ENCODE measurements at places on chromosomes 6 and 20.

- no peak for DNase-seq
Observed at GRCh38 chr20:24194143-24194542, 205.6 kb upstream of the GGTLC1 start.

DNA sequence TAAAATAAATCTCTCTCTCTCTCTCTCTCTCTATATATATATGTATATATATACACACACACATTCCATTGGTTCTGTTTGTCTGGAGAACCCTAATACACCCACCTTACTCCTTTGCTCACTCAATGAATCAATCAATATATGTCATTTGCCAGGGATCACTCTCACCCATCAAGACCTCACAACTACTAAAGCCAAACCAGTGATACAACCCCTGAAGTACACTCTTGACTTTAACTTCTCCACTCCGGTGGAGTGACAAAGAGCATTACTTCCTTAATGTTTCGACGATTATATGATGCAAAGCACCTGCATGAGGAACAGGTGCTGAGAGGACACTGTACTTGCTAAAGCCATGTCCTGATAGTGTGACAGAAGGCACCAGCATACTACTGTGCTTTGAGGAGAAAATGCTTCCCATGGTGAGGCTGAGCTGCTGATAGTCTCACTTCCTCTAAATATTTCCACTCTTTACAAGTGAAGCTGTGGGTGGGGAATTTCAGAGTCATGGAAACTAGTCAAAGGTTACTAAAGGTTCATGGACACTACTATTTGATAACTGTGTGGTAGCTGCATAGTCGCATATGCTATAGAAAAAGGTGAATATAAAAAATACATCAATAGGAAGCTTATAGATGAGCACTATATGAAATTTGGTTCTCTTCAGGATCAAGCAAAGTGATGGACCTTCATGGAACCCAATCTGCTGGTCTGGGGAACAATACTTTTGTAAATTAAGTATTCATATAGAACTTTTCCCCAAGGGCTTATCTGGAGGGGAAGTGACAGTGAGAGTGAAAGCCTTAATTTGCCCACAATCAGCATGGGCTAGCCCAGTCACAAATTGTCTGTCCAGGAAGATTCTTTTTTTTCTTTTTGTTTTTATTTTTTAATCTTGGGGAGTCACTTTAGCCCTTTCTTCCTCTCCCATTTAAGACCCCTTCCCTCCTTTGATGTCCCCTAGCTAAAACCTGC is 141.9 kb upstream of the NEDD9 start:
- DNase-seq = no peak

DNA sequence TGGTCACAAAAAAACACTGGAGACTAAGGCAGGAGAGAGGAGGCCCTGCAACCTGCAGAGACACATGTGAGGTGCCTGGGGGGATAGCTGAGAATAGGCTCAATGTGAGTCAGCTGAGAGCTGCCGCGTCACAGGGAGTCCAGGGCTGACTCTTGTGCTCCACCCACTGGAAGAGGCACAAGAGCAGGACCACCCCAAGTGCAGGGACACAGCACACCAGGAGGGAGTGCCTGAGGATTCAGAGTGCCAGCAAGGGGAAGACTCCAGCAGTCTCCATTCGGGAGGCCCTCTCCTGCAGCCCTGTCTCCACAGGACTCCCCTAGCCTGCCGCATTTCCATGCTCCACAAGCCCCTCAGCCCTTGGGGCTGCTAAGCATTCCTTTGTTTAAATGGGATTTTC is 105.5 kb downstream of the HUS1B start:
- no peak for DNase-seq

DNA sequence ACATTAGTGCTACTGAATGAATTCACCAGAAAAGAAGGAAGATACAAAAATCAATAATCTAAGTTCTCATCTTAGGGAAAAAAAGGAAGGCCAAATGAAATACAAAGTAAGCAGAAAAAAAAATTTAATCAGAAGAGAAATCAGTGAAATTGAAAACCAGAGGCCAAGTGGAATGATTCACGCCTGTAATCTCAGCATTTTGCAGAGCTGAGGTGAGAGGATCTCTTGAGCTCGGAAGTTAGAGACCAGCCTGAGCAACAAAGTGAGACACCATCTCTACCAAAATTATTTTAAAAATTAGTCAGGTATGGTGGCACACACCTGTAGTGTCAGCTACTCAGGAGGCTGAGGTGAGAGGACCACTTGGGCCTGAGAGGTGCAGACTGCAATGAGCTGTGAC is 21.2 kb upstream of the ASF1A start:
- no peak for DNase-seq

DNA sequence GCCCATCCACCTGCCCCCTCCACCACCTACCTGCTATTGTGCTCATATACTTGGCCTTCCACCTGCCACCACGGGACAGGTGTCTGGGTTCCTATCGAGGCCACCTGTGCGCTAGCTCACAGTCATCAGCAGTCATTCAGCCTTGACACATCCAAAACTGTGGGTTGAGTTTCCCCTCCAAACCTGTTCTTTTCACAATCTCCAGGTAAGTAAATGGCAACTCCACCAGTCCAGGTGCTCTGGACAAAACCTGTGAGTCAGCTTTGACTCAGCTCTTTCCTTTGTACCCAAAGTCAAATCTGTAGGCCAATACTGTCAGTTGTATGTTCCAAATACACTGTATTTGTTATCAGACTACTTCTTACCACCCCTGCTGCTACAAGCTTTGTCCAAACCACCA is 52.6 kb downstream of the SPTLC3 start:
- DNase-seq = no peak

GRCh38 chr20:38167851-38168760 is 3.0 kb upstream of the TGM2 start:
- DNase-seq = no peak

DNA sequence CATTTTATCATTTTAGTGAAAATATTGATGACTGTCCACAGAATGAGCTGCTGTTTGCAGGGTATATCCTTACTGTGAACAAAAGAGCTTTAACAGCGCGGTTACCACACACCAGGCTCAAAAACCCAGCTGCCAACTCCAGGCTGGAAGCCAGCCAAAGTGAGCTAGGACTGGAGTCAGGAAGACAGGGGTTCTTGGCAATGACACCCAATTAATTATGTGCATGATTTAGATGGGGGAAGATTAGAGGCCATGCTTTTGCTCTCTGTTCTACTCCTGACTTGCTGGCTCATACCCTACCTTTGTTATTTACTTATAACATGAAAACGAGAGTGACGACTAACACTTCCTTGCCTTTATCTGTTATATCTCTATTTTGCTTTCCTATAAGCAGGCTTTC is 128.9 kb upstream of the SHLD1 start:
- peak; percentile 29 for DNase-seq
